ENCODE measurements at places on chromosomes 7 and 10.

DNA sequence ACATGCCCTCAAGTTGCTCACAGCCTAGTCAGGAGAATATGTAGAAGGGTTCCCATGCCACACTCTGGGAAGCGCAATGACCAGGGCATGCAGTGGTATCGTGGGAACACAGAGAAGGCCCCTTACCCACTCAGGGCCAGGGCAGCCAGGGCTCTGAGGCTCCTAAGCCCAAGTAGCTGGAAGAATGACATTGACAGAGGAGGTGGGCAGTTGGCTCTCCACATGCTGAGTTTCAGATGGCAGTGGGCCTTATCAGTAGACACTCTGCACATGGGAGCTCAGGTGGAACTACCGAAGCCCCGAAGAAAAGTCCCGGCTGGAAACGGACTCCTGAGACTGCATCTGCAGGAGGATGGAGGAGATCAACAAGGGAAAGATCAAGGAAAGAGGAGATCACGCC is 15.7 kb upstream of the SVOPL start:
- DNase-seq: no peak

GRCh38 chr7:147413557-147413870 is 1177.1 kb upstream of the C7orf33 start:
- DNase-seq: peak; percentile 13

DNA sequence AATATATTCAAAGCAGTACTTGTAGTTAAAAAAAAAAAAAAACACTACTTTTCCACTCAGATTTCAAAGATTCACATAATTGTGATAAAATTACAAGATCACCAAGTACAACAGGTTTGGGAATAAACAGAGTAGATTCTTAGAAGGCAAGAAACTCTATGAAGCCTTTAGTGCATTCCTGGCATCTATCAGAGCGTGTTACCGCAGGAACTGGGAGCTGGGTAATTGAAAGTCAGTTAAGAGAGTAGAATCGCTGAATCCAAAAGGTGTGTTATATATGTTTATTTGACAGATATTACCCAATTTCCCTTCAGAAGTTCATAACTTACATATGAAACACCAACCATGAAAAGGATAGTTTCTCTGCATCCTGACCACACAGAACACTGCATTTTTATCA is 159.2 kb upstream of the PLXNA4 start:
- DNase-seq: no peak

GRCh38 chr7:135855846-135856245 is 107.2 kb upstream of the FAM180A start:
- no peak for DNase-seq

DNA sequence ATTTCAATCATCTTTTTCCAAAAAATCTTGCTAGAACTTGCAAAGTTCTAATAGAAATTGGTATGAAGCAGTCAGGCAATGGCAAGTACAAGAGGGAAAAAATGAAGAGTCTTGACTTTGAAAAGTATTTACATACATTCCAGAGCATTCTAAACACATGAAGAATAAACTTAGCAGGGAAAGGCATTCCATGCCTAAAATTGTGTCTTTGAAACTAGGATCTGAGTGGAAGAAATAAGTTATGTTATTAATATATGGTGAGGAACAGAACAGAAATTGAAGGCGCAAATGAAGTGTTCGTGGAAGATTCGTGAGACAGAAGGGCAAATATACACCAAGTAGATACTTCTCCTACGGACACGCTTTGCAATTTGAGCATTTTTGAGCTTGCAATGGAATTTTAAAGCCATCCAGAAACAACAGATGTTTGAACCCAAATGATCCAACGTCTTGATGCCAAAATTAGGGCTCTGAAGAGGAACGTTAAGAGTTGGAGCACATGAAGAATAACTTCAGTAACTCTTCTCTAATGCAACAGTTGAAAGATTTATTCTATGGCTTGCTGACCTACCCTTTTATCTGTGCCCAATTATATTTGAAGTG is 40.6 kb upstream of the SEPTIN7 start:
- DNase-seq: no peak

DNA sequence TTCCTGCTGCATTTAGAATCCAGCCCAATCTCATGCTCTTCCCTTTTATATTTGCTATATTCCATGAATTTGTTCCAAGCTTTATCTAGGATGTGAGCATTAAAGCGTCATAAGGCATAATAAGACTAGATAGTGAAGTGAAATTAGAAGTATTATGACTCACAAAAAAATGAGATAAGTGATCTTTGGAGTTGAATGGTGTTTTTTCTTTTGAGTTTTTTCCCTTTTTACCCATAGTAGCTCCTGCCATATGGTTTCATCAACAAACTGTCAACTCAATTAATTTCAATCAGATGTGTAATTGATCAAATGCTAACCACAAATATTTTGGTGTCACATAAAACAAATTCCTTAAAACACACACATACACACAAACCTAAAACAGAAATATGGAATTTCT is 17.0 kb downstream of the KLHDC10 start:
- no peak for DNase-seq

- no peak for DNase-seq
These were observed 952.9 kb downstream of the NRG3 start for GRCh38 chr10:82827901-82828300.

DNA sequence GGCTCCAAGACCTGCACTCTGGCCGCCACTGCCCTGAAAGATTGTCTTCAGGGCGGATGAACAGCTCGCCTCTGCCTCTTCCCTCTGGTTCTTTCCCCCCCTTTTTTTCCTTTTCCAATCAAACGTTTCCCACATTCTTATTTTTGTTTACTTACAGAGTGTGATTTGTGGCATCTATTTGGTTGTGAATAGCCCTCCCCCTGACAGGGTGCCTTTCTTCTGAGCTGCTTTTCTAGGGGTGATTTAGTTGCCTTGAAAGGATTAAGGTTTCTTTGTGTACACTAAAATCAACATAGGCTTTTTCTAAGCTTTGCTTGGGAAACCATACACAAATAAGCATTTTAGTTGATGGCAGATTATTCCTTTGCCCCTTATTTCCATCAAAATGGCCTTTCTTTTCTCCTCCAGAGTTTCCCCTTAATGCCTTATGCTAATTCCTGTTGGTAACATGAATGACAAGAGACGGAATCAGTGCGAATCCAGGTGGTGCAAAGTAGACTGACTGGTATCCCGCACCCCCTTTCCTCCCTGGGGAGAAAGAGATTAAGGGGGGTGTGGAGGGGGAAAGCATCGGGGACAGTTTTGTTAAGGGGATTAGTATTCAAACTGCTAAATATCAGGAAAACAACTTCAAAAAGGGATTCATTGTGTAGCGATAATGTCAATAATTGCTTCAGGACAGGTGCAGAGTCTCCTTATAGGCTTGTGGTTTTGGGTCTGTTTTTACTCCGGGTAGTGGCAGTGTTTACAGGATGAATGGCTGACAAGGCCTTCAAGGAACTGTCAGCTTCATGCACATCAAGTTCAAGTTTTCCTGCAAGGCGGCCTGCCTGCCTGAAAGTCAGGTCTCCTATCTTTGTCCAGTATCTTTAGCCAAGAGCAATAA is 431.6 kb upstream of the GALNT17 start:
- DNase-seq: peak; percentile 90

- no peak for DNase-seq
These were observed 5.5 kb upstream of the MDFIC start for GRCh38 chr7:114916261-114916892.

GRCh38 chr7:51129527-51130472 is 186.8 kb downstream of the COBL start:
- DNase-seq: no peak
